Transverse colon (tissue), 4 donors: ENCODE measurements at places on chromosomes 6 and 20. TPM values are rescaled to one million over a fixed set of nuclear protein-coding genes. Genes with fewer than 3 reads are reported as not detected.

GRCh38 chr6:3915076-3915791 lies 66.1 kb downstream of the FAM50B start:
- H3K4me1 ChIP-seq = peaks cover 28% of the 10 kb centered on the region
- no peak overlapping the region for H3K27ac ChIP-seq
- no peak overlapping the region for H3K4me3 ChIP-seq
- H3K27me3 ChIP-seq = no peaks in the 10 kb centered on the region

DNA sequence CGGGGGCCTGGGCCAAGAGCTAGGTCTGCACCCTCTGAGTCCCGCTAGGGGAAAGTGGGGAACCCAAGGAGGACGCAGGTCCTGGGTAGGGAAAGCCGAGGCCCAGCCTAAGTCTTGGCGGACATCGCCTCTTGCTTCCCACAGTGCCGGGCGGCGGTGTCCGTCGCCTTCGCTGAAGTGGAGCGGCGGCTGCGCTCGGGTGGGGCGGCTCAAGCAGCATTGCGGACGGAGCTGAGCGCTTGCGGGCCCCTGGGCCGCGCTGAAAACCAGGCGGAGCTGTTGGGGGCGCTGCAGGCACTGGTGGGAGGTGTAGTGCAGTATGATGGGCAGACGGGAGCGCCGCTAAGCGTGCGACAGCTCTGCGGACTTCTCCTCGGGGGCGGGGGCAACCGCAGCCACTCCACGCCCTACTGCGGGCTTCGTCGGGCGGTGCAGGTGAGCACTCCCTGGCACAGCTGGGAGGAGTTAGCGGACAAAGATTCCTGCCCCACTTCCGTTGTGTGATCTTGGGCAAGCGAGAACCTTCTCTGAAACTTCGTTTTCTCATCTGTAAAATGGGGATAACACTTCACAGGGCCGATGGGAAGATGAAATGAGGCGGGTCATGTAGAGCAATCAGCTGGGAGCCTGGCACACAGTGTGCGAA lies 4.2 kb downstream of the PRSS16 start:
- no peaks in the 10 kb centered on the region for H3K36me3 ChIP-seq
- DNase-seq = peak; percentile 94
- H3K27ac ChIP-seq = peak overlapping the region; percentile 94

The LINC00237 gene
- total RNA-seq = not detected

GRCh38 chr20:38355161-38356012 lies 9.1 kb downstream of the LBP start:
- H3K4me3 ChIP-seq = no peak overlapping the region
- DNase-seq = no peak
- H3K27ac ChIP-seq = no peak overlapping the region
- no peaks in the 10 kb centered on the region for H3K4me1 ChIP-seq
- H3K36me3 ChIP-seq = no peaks in the 10 kb centered on the region

DNA sequence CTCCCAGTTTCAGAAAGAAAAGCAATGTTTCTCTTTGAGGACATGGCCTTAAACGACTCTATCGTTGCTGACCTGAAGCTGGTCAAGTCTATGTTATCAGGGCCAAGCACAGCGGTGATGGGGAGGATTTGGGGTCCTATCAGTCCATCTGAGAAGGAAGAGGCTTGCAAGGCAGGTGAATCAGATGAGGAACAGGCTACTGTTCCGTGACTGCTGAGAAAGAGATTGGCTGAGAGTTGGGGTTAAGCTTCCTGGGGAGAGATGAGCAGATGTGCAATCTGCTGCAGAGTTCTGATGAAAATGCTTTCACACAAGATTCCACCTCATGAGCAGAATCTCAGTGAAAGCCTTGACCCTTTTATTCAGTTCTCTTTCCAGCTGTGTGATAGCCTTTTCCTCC lies 168.3 kb upstream of the STMND1 start:
- H3K36me3 ChIP-seq = no peaks in the 10 kb centered on the region
- no peaks in the 10 kb centered on the region for H3K27me3 ChIP-seq
- H3K4me3 ChIP-seq = no peak overlapping the region
- H3K4me1 ChIP-seq = no peaks in the 10 kb centered on the region
- H3K27ac ChIP-seq = no peak overlapping the region

The FAM83C gene
- 0.14 TPM for total RNA-seq

The FOXQ1 gene
- not detected for total RNA-seq

DNA sequence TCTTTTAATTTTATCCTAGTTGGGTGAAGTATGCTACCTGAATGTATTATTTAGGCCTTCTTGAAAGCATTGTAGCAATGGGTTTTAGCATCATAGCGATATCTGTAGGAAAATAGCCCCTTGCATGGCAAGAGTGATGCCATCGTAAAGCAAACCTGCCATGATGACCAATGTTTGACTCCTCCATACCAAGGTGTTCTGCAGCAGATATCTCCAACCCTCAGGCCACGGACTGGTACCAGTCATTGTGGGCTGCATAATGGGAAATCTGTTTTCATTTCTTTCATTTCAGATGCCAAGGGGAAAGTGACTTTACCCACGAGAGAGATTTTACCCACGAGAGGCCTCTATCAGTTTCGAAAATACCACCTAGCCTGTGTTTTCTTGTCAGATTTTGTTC lies 6.2 kb downstream of the TXLNB start:
- no peaks in the 10 kb centered on the region for H3K36me3 ChIP-seq
- no peak overlapping the region for H3K4me3 ChIP-seq
- no peaks in the 10 kb centered on the region for H3K27me3 ChIP-seq
- H3K27ac ChIP-seq = no peak overlapping the region

The TPD52L2 gene
- total RNA-seq = 67.0 TPM
